CD4-positive, alpha-beta T cell treated with Interferon alpha-2 for 1 hour (primary cell): ENCODE measurements at places on chromosomes 2 and 18.

DNA sequence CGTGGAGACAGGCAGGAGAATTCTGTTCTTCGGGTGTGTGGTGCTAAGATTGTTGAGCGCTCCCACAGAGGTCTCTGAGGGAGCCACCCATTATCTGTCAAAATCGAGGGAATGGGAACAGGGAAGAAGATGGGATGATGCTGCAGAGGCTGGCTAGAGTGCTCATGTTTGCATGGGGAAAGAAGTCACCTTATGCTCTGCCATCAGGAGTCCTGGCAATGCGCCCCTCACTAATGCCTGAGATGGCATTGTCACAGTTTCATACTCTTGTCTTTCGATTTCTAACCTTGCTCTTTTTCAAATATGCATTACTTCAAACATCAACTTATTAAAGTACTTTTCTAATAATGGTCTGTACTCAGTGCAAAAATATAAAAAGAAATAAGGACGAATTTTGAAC, 463.3 kb upstream of the CELF4 start:
- DNase-seq = no peak

DNA sequence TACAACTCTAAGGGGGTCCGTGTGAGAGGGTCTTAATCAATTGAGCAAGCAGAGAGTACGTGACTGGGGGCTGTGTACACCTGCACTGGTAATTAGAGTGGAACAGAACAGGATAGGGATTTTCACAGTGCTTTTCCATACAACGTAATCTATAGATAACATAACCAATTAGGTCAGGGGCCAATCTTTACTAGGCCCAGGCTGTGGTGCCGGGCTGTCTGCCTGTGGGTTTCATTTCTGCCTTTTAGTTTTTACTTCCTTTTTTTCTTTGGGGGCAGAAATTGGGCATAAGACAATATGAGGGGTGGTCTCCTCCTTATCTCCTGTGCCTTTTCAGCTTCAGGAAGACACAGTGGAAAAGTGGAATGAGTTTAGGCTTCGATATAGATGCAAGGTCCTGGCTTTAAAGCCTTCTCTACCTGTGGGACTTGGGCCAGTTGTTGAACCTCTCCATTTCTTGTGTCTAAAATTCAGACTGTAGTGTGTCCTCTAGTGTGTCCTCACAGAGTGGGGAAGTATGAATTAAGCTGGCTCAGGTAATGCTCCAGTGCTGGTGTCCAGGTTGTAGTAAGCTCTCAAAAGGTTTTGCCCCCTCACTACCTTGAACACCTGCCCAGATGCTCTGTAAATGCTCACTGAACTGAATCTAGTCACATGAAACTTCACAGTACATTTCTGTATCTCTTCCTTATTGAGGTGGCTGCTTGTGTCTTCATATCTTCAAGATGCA, 422.8 kb downstream of the SETBP1 start:
- peak; percentile 14 for DNase-seq

DNA sequence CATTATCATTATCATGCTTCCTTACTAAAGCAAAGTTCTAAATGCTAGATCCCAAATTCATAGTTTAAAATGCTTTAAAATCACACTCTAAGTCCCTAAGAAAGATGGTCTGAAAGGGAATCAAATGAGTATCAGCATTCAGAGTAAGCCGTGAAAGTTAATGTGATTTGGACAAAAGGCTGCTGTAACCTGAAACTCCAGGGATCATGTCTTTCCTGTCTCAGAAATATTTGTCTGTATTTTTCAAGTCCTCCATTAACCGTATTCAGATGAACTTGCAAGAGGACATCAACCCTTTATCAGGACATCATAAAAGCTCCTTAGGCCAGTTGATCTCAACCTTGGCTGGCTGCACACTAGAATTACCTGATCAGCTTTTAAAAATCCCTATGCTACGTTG, 324.3 kb upstream of the PKDCC start:
- no peak for DNase-seq

DNA sequence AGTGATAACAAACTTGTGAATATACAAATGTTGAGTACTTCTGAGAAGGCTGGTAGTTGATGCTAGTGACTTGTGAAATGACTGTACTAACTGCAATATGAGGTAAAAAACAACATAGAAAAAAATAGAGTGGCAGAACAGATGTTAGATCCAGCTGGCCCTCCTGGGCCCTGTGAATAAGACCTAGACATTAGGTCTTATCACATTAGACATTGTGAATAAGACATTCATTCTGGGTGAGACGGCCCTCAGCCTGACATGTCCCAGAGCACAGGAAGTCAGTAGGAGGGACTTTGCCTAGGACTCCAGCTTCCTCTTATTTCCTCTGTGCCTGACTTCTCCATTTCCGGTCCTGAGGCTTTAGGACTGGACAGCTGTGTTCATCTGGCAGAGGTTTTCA, 22.9 kb downstream of the DOK1 start:
- no peak for DNase-seq

- DNase-seq = no peak
Measured at GRCh38 chr2:226694149-226694548, 105.5 kb downstream of the IRS1 start.

DNA sequence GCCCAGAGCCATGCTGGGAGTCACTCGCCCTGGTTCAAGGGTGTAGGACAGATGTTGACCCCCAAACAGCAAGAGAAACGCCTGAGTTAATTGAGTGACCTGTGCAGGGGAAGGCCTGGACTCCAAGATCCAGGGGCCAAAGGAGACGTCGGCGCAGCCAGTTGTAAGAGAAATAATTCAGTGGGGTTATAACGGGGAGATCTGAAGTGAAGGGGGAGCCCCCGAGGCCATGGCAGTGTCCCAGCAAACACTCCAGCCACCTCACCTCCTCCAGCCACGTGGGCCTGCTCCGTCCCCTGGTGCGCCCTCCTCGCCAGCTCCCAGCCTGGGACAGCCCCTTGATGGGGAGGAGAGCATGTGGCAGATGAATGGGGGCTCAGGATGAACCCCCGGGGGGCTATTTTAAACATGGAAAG, 130.7 kb upstream of the GPC1 start:
- no peak for DNase-seq

GRCh38 chr18:76822506-76823160, at the start of gene ZNF236:
Gene ZNF236, plus strand, starts transcription at chr18:76822557. Its CDS starts 51 bp downstream, at chr18:76822608.
- peak; percentile 82 for DNase-seq

GRCh38 chr2:238685713-238686112, 162.2 kb upstream of the TWIST2 start:
- DNase-seq = no peak

DNA sequence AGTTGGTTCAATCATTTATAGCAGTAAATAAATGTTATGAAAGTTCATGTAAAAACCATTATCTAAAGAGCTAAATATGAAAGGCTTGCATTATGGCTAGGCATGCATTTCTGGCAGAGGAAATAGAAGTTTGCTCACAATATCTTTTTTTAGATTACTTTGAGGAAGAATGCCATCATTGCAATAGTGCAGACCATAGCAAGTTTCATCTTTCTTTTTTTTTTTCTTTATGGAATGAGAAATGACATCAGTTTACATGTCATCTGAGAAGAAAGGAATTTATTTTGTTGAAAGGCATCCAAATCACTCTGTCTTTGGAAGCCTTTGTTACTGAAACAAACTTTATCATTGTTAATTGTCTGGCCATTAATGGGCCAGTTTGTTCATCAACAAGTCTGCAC, 74.5 kb upstream of the NCKAP5 start:
- DNase-seq = no peak

DNA sequence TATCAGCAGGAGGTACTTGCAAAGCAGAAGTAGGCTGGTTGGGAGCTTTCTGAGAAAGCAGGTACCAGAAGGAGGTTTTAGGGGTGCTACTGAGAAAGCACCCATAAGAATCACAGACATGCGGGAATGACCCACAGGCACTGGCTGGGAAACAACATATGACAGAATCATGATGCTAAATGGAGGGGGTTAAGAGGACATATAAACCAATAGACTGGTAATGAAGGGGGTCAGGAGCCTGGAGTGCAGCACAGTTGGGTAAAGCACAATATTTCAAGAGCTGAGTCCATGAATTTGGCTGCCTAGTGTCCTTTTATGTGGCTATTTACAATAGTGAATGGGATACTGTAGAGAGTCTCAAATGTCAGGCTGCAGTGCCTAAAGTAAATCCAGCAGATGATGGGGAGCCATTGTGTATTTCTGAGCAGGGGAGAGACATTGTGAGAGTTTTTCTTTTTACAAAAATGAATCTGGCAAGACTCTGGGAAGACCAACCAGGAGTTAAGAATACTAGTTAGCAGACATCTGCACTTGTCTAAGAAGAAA, 27.6 kb upstream of the GMCL1 start:
- no peak for DNase-seq

DNA sequence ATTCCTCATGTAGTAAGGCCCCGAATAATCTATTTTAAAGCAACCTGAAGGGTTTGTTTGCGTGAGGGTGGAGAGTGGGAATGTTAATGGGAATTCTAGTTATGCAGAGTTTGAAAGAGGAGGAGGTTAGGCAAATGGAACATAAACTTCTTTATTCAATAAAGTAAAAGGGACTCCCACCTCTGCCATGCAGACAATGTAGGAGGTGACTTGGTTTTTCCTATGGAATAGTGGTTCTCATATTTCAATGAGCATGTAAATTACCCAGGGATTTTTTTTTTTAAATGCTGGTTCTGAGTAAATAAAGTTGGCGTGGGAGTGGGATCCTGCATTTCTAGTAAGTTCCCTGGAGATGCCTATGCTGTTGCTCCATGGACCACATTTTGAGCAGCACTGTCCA, 367.9 kb downstream of the THSD7B start:
- DNase-seq = no peak

DNA sequence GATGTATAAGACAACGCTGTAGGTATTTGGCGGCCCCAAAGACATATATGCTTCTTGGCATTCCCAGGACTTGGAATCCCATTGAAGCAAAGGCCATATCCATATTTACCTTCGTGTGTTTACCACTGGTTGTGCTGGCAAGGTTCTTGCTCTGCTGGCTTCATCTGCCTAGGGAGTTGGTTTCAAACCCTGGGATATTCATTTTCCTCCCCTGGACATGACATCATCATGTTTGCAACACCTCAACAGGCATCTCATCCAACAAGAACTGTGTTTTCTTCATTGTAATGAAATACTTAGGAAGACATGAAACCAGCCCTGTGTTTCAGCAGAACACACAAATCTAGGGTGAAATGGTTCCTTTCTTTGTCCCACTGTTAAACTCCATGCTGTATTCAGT, 77.9 kb upstream of the PHLPP1 start:
- no peak for DNase-seq

DNA sequence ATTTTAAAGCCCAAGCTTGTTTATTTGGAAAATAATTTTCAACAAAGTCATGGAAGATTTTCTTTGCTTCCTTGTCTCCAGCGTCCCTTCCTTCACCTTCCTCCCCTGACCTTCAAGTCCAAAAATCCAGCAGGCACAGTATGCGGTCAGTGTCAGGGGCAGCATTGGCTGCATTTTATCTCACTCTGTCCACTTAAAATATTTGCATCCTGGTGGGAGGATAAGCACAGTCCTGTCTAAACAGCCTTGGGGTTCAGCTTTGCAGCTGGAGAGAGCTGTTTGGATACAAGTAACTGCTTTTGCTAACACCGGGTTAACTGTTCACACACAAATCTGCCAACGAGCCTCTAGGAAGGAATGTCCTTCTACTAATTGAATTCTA, 318.1 kb downstream of the PDE11A start:
- no peak for DNase-seq

DNA sequence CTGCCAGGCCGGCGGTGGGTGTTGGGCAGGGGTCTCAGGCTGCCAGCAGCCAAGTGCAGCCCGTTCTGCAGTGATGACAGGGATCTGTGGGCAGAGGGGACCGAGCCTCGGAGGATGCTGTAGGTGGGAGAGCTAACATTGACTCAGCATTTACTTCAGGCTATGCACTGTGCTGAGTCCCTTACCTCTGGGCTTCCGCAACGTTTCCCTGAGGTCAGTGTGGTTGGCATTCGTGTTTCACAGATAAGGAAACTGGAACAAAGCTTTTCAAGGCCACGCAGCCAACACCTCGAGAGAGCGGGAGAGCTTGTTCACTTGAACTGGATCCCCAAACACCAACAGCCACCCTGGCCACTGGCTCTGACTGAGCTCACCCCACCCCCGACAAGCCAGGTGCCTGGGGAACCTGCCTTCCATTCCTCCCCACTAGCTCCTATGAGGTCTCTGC, 839 bp upstream of the GPR148 start:
- DNase-seq = peak; percentile 20

GRCh38 chr2:191565120-191565519, 112.8 kb upstream of the NABP1 start:
- no peak for DNase-seq

- no peak for DNase-seq
Measured at GRCh38 chr2:143802871-143803650, 673.8 kb downstream of the ARHGAP15 start.

- DNase-seq = no peak
Measured at GRCh38 chr2:177881008-177881747, 191.4 kb downstream of the PDE11A start.

DNA sequence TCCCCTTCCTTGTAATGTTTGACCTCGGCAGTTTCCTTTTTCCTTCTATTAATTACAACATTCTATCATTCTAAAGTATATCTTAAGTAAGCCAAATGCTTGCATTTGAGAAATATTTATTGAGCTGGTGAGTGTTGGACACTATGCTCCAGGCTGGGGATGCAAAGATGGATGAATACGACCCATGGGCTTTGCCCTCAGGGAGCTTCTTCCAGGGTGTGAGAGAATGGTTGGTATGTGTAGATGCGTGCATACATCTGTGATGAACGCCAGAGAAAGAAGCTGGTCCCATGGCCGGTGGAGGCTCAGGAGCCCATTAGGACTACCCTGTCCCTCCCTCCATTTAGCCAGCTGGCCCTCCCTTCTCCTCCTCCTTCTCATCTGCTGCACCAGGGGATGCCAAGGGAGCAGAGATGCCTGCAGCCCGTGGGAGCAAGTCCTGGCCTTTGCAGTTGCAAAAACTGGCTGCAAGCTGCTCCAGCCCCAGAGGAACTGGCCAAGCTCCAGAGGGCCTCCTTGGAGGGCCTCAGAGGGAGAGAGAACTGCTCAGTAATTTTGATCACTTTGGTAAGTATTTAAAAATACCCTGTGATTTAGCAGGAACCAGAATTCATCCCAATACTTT, 65.7 kb upstream of the FOSL2 start:
- DNase-seq = no peak

- no peak for DNase-seq
Measured at GRCh38 chr2:230899786-230900185, 25.3 kb downstream of the GPR55 start.

GRCh38 chr2:236063994-236064393, 104.2 kb downstream of the GBX2 start:
- no peak for DNase-seq

DNA sequence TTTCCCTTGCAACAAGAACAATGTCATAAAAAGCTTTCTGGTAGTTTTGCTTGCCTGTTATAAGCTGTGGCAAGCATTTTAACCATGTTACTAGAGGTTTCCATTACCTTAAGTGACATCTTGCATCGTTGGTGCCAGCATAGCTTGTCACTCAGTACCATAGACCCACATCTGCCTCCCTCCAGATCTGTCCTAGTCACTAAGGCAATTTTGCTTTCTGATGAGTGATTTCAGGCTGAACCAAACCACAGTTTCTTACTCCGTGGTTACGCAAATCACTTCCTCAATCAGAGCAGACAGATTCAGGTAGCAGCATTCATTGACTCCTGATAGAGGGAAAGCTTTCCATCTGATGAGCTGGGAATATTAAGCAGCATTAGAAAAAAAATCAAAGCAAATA, 1057.5 kb upstream of the FAM98A start:
- no peak for DNase-seq

- no peak for DNase-seq
Measured at GRCh38 chr2:240412211-240412861, 23.1 kb upstream of the GPC1 start.

GRCh38 chr2:135052997-135053474, 944 bp downstream of the RAB3GAP1 start:
- peak; percentile 5 for DNase-seq
